ENCODE measurements at places on chromosomes 12 and 14.
A peak's percentile ranks its signal among the peaks of the same experiment; 100 is the strongest.

DNA sequence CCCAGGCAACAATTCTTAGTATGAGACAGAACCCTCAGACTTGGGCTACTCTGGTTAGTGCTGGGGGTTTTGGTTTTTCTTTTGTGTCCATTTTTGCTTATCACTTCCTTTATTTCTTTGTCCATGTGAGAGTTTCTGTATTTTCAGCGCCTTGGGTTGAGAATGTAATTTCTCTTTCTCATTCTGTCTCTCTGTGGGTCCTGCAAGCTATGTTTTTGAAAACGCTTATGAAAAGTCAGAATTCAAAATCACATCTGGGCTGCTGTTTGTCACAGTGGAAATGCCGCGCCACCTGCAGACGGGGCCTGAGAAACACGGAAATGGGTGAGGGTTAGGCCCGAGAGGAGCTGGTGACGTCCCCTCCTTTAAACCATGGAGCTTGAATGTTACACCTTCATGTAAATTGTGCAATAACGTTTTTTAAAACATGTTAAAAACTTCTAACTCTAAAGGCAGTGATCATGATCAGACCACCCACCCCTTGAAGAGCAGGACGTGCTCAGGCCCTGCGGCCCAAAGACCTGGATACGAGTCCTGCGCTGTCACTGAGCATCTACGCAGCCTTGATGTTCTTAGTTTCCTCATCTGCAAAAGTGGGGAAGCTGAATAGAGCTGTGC lies 26.1 kb downstream of the JDP2 start:
- DNase-seq, result no peak

GRCh38 chr12:51386351-51386750 lies 4.9 kb downstream of the GALNT6 start:
- DNase-seq, result no peak

- no peak for DNase-seq
Observed at GRCh38 chr14:54410215-54410614, 13.4 kb downstream of the CDKN3 start.

DNA sequence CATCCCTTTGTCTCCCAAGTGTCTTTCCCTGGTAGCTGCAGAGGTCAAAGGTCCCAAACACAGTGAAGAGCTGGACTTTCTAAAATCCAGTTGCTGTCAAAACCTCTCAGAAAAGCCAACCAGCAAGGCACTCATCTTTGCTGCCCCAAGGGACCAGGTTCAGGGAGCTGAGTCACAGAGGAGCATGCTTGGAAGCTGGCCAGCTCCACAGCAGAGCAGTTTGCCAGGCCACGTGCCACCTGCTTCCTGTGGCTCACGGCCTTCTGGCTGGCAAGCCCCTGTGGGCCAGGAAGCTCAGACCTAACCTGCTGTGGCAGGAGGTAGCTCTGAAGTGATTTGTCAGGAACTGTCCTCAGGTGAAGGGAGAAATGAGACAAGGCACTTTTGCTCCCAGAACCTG lies 3.6 kb downstream of the ISCU start:
- DNase-seq, result peak; percentile 66

DNA sequence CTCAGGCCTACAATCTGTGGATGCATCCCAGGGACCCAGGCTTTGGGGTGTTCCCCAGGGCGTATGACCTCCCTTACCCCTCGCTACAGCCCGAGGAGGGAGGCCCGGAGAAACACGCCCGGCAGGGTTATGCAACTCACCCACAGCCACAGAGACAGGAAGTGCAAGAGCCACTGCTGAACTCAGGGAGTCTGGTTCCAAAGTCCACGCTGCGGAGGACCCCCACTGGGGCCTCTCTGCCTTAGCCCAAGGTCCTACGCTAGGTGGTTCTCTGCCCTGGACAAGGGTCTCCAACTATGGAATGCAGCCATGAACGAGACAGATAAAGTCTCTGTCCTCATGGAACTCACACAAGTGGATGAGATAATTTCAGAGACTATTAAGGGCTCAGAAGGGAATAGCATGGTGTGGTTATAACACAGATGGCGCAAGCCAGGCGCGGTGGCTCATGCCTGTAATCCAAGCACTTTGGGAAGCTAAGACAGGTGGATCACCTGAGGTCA lies 11.3 kb downstream of the SCARB1 start:
- no peak for DNase-seq

GRCh38 chr14:68372368-68372767 lies 420.5 kb downstream of the ZFP36L1 start:
- DNase-seq, result no peak

GRCh38 chr14:74917178-74917543 lies 5.9 kb downstream of the RPS6KL1 start:
- no peak for DNase-seq

- no peak for DNase-seq
Observed at GRCh38 chr12:2691345-2692071, 103.3 kb upstream of the FKBP4 start.

GRCh38 chr12:95978351-95978750 lies 17.8 kb downstream of the HAL start:
- DNase-seq, result no peak

DNA sequence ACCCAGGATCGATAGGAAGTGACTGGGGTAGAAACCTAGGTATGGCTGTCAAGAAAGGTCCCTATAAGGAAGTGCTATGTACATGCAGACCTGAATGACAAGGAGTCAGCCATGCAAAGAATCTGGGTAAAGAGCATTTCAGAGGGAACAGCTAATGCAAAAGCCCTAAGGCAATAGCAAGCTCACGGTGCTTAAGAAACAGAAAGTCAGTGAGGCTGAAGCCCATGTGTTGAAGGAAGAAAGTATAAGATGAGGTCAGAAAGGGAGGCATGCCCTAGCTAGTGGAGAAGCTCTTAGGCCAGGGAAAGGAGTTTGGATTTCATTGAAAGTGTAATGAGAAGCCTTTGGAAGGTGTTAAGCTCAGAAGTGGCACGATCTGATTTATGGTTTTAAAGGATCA lies 6.0 kb upstream of the ADCY6 start:
- no peak for DNase-seq

GRCh38 chr14:29521526-29522137 lies 406.0 kb downstream of the PRKD1 start:
- no peak for DNase-seq

DNA sequence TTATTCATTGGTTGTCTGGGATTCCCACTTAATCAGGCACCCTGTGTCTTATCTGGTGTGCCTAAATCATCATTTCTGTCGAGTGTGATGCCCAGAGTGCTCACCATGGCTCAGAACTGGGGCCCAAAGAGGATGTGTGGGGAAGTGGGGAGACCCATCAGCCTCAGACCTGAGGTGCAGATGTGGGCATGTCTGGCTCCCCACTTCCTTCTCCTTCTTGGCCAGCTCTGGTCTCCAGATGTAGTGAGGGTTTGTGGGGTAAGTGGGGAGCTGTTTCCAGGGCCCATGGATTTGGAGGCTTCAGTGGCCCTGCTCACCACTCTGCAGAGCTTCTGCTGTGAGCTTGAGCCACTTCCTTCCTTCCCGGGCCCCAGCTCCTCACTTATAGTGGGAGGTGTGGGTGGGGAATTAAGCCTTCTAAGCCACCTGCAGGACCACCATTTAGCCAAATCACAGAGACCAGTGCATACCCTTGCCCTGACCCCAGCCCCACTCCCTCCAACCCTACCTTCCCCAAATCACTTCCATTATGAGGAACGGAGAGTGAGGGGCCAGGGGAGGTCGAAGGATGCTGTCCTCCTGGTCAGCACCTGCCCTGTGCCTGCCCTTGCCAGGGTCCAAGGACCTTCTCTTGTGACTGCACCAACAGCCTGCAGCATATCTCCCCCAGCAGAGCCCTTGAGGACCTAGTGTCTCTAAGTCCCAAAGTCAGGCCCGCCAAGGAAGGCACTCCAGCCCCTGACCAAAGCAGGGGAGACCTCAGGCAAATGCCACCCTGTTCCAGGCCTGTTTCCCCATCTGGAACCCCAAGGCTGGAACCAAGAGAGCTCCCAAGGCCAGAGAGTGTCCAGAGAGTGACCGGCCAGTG lies 278.2 kb upstream of the RTL1 start:
- no peak for DNase-seq

DNA sequence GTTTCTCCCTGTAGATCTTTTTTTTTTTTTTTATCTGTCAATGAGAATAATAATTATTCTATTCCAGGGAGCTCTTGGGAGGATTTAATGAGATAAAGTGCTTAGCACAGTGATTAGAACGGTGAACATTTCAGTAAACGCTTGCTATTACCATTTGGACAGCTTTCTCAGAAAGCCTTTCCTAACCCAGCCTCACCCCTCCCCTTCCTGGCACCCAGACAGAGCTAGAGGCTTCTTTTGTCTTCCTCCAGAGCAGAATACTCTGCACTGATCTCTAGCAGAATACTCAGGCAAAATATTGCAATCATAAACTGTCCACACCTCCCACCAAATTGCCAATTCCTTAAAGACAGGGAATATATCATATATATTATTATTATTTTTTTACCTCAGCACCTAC lies 66.6 kb downstream of the ERGIC2 start:
- no peak for DNase-seq

GRCh38 chr14:89265234-89265633 lies 151.8 kb downstream of the FOXN3 start:
- DNase-seq, result no peak

DNA sequence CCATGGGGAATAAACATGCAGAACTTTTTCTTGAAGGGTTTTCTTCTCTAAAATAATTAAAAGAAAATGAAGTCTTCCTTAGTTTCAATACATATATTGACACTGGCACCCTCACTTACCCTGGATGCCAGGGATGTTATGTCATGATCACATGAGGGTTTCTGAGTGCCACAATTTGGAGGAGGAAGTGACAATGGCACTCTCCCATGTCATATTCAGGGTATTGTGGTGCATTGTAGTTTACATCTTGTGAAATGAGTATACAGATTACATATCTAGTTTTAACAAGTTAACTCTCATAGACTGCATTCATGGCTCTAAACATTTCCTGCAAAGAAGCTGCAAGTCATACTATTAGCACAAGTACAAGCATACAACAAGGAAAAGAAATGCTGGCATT lies 37.7 kb downstream of the CCDC177 start:
- DNase-seq, result no peak

- DNase-seq, result peak; percentile 30
Observed at GRCh38 chr12:9331218-9331626, 123.0 kb upstream of the PZP start.

DNA sequence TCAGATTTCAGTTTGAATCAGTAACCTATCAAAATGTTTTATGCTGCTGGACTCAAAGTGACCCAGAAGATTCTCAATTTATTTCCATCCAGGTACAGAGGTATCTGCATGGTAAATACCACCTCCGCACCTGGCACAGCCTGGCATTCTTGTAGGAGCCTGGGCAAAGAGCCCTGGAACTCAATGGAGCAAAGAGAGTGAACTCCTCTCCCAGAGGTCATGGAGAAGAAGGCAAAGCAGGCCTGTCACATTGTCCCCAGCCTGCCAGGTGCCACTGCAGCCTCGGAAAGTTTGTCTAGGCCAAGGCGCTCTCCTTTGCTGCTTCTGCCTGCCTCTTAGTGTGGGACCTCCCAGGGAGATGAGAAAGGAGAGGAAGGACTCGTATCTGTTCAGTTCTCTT lies 319.8 kb downstream of the ZFP36L1 start:
- DNase-seq, result no peak

- no peak for DNase-seq
Observed at GRCh38 chr14:73235531-73236155, 1.7 kb upstream of the PAPLN start.

- DNase-seq, result no peak
Observed at GRCh38 chr12:124725099-124725498, 138.6 kb downstream of the SCARB1 start.

DNA sequence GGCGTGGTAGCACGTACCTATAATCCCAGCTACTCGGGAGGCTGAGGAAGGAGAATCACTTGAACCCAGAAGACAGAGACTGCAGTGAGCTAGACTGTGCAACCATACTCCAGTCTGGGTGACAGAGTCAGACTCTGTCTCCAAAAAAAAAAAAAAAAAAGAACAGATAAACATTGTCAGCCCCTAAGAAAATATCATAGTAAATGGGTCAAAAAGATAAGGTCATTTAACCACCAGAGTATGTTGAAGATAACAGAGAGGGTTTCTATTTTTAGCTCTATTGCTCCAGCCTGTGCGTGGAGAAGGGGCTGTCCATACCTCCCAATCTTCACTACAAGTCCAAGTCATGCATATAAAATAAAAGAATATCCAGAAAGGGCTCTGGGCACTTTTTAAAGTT lies 15.4 kb downstream of the LGMN start:
- DNase-seq, result no peak

GRCh38 chr12:52721838-52722470 lies 18.6 kb upstream of the KRT77 start:
- no peak for DNase-seq

- DNase-seq, result no peak
Observed at GRCh38 chr12:130043685-130044406, 118.4 kb upstream of the FZD10 start.

DNA sequence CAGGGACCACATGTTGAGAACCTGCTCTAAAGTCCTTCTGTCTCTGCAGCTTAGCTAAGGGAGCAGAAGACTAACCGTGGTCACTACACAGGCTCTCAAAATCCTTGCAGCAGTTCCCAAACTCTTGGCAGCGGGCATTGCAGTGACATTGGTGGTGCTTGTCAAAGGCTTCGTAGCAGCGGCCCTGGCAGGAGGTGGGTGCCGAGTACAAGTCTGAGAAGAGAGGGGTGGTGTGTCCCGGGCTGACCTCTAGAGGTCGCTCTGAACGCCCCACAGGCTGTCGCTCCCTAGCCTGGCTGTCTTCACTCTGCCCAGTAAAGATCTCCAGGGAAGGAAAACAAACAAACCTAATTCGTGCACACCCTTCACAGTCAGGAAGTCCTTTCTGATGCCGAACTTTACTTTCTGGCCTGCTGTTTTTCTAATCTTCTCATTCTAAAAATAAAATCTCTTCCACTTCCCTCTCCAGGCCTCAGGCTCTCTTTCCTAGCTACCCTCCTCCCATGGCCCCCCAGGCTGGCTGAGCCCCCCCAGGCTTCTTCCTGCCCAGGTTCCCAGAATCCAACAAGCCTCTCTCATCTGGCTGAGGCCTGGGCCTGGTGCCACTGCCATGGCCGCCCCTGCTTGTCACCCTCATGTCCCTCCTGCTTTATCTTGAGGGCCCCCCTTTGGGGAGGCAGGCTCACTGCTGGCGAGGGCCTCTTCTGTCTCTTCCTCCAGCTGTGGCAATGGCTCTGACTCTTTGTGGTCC lies 7.7 kb downstream of the ENDOU start:
- no peak for DNase-seq

- no peak for DNase-seq
Observed at GRCh38 chr12:106974511-106974910, 12.4 kb downstream of the MTERF2 start.

DNA sequence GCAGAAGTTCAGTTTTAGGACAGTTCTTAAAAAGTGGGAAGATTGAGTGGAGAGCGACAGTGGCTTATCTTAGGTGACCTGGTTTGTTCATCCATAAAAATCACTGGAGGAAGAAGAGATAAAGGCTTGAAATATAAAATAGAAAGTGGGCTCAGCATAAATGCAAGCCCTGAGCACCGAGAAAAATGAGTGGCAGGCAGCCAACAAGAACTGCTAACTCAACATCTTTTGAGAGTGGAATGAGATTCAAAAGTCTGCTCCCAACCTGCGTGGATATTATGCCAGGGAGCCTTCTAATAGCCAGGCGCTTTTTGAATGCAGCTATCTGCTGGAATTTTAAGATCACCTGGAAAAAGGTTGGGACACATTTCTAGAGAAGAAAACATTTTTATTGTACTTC lies 666.5 kb downstream of the FLRT2 start:
- DNase-seq, result no peak

- no peak for DNase-seq
Observed at GRCh38 chr12:131077931-131078391, 124.3 kb downstream of the ADGRD1 start.

- no peak for DNase-seq
Observed at GRCh38 chr12:124632519-124632984, 65.1 kb upstream of the NCOR2 start.
